ENCODE measurements at places on chromosomes 1 and 21. TPM values are rescaled to one million over a fixed set of nuclear protein-coding genes. Genes with fewer than 3 reads are reported as not detected.

CLDN17 gene
- polyA plus RNA-seq = not detected

TMEM201 gene
- 0.41 TPM for polyA plus RNA-seq

RIMS3 gene
- 3.4 TPM for polyA plus RNA-seq

PKLR gene
- polyA plus RNA-seq = not detected

IFNLR1 gene
- polyA plus RNA-seq = 1.1 TPM
